Gastrocnemius medialis (tissue), 4 donors: ENCODE measurements at places on chromosomes 2 and 18. TPM values are rescaled to one million over a fixed set of nuclear protein-coding genes. Genes with fewer than 3 reads are reported as not detected.

Gene C2orf15
- not detected for total RNA-seq

DNA sequence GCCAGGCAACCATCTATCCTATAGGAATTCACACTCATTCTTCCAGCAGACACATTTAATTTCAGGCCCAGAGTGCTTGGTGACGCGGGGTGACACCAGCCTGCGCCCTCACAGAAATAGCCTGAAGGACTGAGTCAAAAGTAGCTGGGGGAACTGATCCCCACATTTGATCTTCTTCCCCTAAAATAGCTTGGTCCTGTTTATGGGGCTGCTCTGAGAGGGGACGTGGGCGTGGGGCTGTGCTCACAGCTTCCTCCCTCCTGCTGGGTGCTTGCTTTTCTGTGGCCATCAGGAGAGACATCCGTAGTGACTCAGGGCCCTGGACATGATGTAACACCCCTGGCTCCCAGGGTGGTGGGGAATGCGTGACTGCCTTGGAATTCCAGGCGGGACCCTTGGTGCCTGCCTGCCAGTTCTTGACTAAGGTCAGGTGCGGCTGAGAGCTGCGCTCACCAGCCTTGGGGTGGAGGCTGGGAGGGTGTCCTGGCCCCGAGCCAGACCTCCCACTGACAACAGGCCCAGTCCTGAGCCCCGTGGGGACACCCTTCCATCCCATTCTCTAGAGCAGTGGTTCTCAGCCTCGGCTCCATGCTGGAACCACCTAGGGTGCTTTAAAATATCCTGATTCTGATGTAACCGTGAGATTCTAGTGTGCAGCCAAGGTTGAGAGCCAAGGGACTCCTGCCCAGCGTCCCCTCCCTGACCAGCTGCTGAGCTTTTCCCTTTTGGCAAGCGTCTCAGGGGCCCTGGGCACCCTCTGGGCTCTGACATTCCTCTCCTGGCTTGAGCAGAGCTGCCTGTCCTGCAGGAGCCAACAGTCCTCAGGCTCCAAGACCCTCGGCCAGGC, 47.4 kb upstream of the SMAD7 start:
- H3K36me3 ChIP-seq, result no peaks in the 10 kb centered on the region
- H3K27ac ChIP-seq, result peak overlapping the region; percentile 65
- DNase-seq, result peak; percentile 69

Gene HPCAL1
- 29.0 TPM for total RNA-seq

- H3K4me1 ChIP-seq, result no peaks in the 10 kb centered on the region
- H3K4me3 ChIP-seq, result no peak overlapping the region
- H3K27me3 ChIP-seq, result no peaks in the 10 kb centered on the region
- no peak for DNase-seq
- H3K36me3 ChIP-seq, result no peaks in the 10 kb centered on the region
These were observed 16.1 kb upstream of the ALLC start for GRCh38 chr2:3641841-3642421.

- H3K4me3 ChIP-seq, result no peak overlapping the region
- no peak overlapping the region for H3K27ac ChIP-seq
- H3K4me1 ChIP-seq, result no peaks in the 10 kb centered on the region
- no peak for DNase-seq
- H3K27me3 ChIP-seq, result no peaks in the 10 kb centered on the region
- no peaks in the 10 kb centered on the region for H3K36me3 ChIP-seq
These were observed 390.1 kb upstream of the TRIB2 start for GRCh38 chr2:12326449-12327190.

DNA sequence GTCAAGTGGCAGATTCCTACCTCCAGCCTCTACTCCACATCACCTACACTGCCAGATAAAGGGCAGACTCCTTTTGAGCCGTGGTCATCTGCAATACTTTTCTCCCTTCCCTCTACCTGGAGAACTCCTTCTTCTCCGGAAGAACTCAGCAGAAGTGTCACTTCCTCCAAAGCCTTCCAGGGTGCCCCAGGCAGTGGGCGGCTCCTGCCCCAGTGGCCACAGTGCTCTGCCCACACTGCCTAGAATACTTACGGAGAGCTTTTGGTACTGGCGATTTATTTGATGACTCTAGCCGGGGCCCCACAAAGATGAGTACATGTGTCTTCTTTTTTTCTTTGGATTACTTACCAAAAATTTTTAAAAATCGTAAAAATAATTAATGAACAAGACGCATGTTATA, 39.7 kb downstream of the FOSL2 start:
- H3K27ac ChIP-seq, result no peak overlapping the region
- peaks cover 2% of the 10 kb centered on the region for H3K36me3 ChIP-seq
- DNase-seq, result no peak
- peaks cover 4% of the 10 kb centered on the region for H3K4me1 ChIP-seq

Gene ASAP2
- total RNA-seq, result 4.0 TPM

Gene AQP12B
- not detected for total RNA-seq

DNA sequence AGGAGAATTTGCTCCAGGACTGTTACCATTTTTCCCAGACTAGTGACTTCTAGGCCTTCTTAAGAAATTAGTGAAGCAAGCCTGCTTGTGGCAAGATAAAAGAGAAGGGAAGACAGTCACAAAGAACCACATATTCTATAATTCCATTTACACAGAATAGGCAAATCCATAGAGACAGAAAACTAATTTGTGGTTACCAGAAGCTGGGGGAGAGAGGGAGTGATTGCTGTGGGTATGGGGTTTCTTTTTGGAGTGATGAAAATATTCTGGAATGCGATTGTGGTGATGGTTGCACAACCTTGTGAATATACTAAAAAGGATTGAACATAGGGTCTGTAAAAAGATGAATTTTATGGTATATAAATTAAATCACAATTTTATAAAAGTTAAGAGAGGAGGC, 37.5 kb upstream of the SIX2 start:
- no peaks in the 10 kb centered on the region for H3K27me3 ChIP-seq
- no peak overlapping the region for H3K27ac ChIP-seq
- no peaks in the 10 kb centered on the region for H3K36me3 ChIP-seq
- H3K4me1 ChIP-seq, result no peaks in the 10 kb centered on the region
- DNase-seq, result no peak

Gene RAB27B
- 0.02 TPM for total RNA-seq

DNA sequence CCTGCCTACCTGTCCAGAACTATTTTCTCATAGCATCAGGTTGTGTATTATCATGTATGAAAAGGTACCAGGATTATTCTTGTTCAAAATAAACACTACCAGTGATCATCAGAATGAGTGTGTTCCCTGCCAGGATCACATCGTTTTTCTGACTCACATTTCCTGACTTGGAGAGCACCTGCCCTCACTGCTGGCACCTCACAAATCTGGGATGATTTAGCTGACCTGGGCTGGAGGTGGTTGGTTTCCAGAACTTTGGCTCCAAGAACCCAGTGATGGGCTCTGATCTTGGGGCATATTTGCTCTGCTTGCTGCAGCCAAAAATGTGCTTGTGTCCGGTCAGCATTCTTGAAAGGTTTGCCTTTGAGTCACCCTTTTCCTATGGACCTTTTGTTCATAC, 836.3 kb upstream of the ACVR2A start:
- no peaks in the 10 kb centered on the region for H3K36me3 ChIP-seq
- H3K27me3 ChIP-seq, result no peaks in the 10 kb centered on the region
- no peak overlapping the region for H3K4me3 ChIP-seq
- H3K4me1 ChIP-seq, result peaks cover 2% of the 10 kb centered on the region

DNA sequence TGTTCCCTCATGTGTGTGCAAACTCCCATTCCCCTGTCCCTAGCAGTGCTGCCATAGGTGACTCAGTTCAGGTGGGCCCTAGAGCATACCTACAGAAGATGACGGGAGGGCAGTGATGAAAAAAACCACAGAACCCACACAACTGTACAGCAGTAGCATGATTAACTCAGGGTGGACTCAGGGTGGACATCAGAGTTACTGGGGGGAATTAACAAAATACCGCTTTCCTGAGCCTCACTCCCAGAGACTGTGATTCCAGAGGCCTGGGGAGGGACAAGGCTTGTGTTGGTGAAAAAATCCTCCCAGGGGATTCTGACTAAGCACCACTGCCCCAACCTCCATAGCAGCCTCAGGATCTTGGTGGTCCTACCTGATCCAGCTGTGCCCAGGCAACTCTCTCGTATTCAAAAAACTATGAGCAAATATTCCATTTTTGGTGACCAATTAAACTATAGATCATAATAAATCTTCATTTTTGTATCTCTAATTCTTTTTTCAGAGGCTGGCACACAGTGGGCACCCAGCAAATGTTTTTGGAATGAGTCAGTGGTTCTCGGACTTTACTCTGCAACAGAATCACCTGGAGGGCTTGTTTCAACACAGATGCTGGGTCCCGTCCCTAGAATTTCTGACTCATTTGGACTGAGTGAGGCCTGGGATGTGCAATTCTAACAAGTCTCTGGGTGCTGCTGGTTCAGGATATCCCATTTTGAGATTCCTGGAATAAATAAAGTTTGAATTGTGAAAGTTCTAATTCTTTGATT, 84.1 kb upstream of the NABP1 start:
- no peak for DNase-seq
- no peaks in the 10 kb centered on the region for H3K36me3 ChIP-seq
- H3K4me1 ChIP-seq, result no peaks in the 10 kb centered on the region
- no peak overlapping the region for H3K27ac ChIP-seq
- no peaks in the 10 kb centered on the region for H3K27me3 ChIP-seq

Gene ASXL3
- total RNA-seq, result 0.12 TPM

GRCh38 chr2:5694306-5694705, 2.1 kb downstream of the SOX11 start:
- no peak overlapping the region for H3K4me3 ChIP-seq
- no peak for DNase-seq
- peaks cover 94% of the 10 kb centered on the region for H3K27me3 ChIP-seq
